SK-MEL-5 (cell line): ENCODE measurements at places on chromosomes 7 and 10. TPM values are rescaled to one million over a fixed set of nuclear protein-coding genes. Genes with fewer than 3 reads are reported as not detected.
A peak's percentile ranks its signal among the peaks of the same experiment; 100 is the strongest.

- no peak for DNase-seq
Measured at GRCh38 chr10:6309816-6310215, 107.1 kb downstream of the PFKFB3 start.

DNA sequence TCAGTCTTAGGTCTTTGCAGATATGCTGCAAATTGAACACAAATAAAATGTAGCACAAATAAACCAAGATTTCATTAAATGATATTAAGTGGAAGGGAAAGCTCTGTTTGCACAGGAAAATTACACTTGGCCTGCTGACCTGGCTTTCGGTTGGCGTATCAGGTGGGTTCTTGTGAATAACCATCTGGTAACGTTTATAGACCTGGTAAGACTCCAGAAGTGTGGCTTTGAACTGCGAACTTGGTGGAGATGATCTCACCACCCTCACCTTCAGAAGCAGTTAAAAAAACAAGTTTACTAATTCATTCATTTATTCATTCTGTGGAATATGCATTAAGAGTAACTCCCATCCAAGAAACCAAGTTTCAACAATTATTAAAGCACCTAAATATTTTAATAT lies 28.1 kb downstream of the ATE1 start:
- no peak for DNase-seq

- no peak for DNase-seq
Measured at GRCh38 chr7:28732071-28732869, 225.9 kb downstream of the TRIL start.

DNA sequence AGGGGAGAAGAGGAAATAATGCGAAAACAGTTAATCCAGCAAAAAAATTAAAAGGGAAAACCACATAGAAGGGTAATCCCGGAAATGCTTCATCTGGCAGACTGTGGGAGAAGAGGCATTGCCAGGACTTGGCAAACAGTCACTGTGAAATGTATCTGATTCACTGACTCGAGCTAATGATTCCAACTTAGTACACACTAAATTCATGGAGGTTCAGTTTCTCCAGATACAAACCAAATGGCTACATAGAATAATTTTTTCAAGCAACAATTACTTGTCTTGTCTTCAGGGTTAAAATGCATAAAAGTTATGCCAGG lies 36.4 kb downstream of the GDI2 start:
- no peak for DNase-seq

DNA sequence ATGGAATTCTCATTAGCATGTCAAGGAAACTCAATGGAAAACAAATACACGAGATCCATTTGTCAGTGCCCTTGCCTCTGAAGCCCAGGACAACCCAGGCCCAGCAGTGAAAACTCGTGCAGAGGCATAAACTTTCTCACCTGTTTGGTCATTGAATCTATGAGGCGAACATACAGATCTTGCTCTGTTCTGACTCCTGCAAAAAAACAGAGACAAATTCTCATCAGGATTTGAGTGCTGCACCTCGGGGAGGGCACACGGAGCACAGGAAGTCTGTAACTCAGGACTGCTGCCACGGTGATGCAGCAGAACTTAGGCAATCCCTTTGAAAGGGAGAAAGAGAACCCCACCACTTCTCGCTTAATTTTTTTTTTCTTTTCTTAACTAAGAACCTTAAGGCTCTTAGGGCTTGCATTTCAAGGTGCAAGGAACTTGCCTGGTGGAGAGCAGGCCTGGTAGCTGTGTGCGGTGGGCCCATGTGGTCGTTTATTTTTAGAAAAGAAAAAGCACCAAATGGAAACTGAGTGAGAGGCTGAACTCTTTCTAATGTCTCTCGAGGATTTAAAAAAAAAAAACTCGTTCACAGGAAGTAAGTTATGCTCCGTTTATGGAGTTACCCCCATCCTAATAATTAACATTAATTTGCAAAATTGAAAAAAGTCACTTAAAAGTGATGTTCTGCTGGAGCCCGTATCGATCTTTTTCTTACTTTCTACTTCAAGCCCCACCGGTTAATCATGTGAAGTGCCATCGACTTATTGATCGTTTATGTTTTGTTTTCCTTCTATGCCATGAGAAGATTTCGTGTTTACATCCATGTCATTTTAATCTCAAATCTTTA lies 1.8 kb downstream of the EBF3 start:
- DNase-seq: peak; percentile 45

Gene SFTPD
- total RNA-seq: not detected in 2 replicates

Gene ERVW-1
- not detected in 2 replicates for total RNA-seq

Gene DUSP5
- 2.7 and 3.0 TPM in 2 replicates for total RNA-seq

Gene GSAP
- total RNA-seq: 10.6 and 11.1 TPM in 2 replicates

Gene ARHGAP19
- total RNA-seq: 8.9 and 9.6 TPM in 2 replicates
